ENCODE measurements at places on chromosomes 3 and 15. TPM values are rescaled to one million over a fixed set of nuclear protein-coding genes. Genes with fewer than 3 reads are reported as not detected.

GRCh38 chr3:171566803-171567422 lies 106.7 kb upstream of the TNIK start:
- no peak for DNase-seq

- no peak for DNase-seq
These were observed 14.9 kb upstream of the C3orf80 start for GRCh38 chr3:160210341-160210740.

DNA sequence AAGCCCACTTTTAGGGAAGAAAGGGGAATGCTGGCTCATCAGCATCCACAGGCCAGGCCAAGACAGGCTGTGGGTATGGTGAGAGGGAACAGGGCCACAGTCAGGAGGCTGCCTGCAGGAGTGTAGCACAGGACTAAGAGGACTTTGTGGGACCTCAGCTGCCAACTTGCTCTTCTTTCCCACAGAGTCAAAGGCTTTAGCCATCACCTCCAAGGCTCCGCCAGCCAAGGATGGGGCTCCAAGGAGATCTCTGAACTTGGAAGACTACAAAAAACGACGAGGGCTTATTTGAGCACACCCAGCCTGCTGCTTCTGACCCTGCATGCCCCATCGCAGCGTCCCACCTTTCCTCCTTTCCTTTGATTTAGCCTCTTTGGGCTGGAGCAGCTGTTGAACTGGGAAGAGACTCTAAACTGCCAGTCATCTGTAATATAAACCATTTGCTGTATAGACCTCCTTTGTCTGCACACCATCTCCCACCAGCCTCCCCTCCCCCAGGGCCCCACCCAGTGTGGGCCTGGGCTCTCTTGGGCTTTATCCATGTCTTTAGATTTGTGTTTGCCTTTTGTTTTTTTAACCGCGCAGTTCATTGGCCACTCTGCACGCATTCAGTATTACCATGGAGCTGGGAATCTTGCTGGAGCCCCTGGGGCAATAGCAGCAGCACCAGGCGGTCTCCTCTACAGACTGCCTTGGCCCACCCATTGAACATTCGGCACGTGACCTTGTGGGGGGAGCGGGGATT lies 13.1 kb upstream of the ITPKA start:
- no peak for DNase-seq

- DNase-seq = no peak
These were observed 64.8 kb downstream of the OSTN start for GRCh38 chr3:191263850-191264249.

The CPNE4 gene
- total RNA-seq = not detected

All from activated CD8-positive, alpha-beta T cell treated with anti-CD3 and anti-CD28 coated beads, Interleukin-2, amount 10 ng/mL, durations not matched to agents 7 days and 5 days (primary cell).